ENCODE measurements at places on chromosomes 1 and 21.

DNA sequence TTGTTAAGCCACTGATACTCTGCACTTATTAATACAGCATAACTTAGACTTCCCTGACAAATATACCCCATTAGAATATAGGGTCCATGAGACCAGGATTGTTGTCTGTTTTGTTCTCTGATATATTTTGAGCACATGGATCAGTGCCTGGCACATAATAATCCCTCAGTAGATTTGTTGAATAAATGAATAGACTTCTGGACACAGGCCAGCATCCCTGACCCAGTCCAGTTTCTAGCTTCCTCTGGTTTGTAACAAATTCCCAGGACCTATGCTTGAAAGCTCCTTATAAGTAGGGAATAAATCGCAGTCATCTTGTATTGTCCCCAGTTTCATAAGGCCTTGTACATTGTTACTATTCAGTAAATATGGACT, 58.2 kb upstream of the GADD45A start:
- no peak for DNase-seq

DNA sequence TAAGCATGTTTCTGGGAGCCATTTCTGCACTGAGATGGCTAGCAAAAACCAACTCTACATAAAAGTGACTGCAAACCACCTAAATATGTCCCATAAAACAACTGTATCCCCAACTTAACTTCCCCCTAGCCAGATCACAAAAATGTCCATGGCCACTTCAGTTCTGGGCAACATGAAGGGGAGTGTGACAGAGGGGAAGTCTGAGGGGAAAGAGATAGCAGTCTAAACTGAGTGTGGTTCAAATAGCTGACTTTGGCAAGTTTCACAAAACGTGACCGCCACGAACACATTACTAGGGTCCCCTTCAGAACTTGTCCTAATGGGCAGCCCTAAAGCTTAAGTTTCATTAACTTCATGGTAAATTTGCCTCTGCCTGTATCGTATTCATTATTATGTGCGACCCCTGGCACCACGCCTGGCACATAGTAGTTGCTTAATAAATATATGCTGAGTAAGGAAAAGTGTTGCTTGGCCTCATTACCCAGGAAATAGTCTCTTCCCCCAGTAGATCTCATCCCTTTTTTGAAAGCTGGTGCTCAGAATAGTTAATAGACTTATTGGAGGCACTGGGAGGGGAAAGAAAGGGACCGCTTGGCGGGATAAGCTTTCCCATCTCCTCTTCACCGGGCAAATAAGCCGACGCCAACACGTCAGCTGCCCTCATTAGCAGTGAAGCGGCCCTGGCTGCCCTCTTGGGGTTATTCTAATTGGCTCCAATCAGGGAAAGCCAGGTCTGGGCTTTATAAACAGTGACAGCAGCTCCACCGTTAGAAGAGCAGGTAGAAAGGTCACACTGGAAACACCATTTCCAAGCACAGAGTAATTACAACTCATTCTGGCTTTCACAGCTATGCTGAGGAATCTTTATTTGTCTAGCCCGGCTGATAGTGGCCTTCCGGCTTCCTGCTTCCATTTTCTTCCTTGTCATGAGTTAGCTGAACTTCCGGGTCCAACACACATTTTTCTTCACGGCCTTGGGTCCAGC, 122.1 kb downstream of the LRIG2 start:
- no peak for DNase-seq

- no peak for DNase-seq
Observed at GRCh38 chr1:174217248-174217647, 57.9 kb downstream of the RABGAP1L start.

DNA sequence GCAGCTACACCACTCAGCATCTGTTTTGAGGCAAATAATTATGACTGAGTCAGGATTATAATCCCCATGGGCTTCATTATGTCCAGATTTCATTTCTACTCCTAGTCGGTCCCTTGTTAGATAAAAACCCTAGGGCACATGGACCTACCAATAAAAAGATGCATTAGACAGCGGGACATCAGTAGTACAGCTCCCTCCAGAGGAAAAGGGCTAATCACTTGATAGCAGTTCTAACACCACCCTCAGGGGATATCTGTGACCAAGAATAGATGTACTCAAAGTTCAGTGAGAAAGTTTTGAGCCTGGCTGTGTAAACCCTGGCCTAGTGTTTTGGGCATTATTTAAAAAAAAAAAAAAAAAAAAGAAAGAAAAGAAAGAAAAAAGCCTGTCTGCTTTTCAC, 10.0 kb downstream of the GJA8 start:
- no peak for DNase-seq

DNA sequence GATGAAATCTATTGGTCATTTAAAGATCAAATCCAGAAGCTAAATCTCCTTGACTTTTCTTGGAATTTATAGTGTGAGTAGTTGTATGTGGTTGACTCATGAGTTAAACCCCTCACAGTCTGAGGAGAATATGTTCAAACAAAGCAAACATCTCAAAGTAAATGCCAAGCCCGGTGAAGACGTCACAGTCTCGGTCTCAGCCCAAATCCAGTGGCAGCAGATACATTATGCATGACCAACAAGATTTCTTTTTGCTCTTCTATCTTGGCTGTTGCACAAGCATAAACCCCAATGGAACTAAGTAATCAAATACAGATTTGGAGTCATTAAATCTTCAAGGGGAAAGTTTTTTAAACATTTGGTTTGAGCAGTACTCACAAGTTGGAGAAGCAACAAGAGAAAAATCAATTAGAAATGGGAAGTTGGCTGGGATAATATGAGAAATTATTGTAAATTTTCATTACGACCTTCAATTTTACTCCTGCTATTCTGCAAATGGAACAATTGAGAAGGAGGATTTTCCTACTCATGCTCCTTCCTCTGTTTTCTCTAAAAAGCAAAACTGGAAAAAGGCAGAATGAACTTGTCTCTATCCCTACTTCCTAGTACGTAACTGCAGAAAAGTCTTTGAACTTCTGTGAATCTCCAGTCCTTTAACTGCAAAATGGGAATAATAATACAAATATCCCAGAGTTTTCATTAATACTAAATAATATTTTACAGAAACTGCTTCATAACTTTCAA, 575.8 kb downstream of the NUF2 start:
- DNase-seq: peak; percentile 88

DNA sequence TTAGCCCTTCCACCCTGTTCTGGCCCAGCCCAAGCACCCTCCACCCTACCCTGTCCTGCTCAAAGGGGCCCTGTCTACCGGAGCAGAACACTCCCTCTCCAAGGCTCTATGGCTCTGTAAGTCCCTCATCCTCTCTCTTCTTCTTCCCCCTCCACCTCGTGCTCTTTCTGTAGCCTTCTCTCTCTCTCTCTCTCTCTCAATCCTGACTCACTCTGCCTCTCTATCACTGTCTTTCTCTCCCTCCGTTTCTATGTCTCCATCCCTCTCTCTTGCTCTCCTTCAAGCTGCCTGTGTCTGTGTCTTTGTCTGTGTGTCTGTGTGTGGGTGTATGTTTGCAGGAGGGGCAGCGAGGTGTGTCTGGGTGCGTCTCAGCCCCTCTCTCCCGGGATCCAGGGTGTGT, 1.3 kb upstream of the ZNF678 start:
- no peak for DNase-seq

DNA sequence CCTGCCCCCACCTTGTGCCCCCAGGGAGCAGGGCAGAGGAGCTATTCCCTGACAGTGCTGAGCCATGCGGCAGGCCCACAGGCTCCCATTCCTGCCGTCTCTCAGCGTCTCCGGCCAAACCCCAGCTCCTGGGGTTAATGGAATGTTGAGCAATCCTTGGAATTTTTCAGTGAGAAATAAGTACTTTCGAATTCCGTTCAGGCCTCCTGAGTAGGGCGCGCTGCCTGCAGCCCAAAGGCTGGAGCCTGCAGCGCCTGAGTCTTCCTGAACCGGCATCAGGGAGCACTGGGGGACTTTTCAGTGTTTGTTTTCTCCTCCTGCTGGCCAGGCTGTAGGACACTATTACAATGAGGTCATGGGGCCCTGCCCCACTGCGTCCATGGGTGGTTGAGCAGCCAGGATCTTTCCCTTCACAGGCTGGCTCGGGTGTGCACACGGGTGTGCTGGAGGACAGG, 33.3 kb upstream of the CSF1 start:
- DNase-seq: peak; percentile 95

DNA sequence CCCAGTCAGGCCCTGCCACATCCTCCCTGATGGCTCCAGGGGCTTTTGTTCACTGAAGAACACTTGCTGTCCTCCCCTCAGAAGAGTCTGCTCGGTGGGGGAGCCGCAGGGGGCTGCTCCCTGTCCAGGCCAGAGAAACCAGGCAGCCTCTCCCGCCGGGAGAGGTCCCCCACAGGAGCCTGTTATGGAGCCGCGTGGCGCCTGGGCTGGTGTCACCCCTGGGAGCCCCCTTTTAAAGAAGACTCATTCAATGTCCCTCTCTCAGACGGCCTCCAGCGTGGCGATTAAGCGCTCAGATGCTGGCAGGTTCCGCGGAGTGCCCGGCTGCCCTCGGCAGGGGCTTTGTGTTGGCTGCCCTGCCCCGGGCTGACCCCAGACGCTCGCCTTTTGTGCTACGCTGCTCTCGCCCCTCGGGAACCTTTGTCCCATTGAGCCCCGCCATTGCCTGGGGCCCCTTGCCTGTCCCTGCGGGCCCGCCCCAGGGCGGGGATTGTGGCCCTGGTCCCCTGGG, 43.1 kb downstream of the SKI start:
- no peak for DNase-seq

- DNase-seq: no peak
Observed at GRCh38 chr1:13600762-13601453, 17.3 kb downstream of the PDPN start.

- no peak for DNase-seq
Observed at GRCh38 chr1:10607228-10607627, 132.5 kb downstream of the PEX14 start.

- no peak for DNase-seq
Observed at GRCh38 chr1:194318790-194319280, 1132.4 kb upstream of the B3GALT2 start.

GRCh38 chr1:230050973-230051735, 15.9 kb upstream of the GALNT2 start:
- no peak for DNase-seq

DNA sequence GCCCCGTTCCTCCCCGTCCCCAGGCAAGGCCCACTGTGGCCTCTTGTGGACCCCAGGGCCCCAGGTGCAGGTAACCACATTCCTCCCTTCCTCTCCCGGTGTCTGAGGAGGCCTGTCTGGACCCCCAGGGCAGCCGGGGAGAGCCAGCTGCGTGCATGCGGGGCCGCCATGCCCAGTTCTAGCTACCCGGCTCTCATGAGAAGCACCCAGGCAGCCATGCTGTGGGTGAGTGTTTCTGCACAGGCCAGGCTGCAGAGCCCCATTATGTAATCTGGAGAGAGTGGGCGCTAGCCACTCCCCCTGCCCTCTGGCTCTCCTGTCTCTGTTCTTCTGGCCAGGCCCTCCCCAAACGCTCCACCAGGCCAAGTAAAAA, 18.4 kb upstream of the PLEKHG5 start:
- DNase-seq: no peak

GRCh38 chr1:44251989-44252671, 38.9 kb downstream of the DMAP1 start:
- no peak for DNase-seq

GRCh38 chr1:198203434-198203833, 46.6 kb downstream of the NEK7 start:
- no peak for DNase-seq

DNA sequence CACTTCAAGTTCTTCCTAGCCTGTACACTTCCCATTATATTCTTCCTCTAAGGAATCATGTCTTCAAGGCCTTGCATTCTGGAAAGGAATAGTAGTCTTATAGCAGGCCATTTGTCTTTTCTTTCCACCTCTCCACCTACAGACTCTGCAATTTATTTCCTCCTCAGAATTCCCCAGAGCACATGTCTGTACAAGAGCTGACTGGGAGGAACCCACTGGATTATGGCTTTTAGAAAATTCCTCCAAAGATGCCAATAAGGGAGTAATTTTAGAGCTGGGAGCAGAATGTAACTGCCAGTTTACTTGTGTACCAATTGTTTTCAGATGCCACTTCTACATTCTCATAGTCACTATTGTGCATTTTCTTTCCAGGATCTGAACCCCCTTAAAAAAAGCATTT, 3.4 kb upstream of the PSMG1 start:
- no peak for DNase-seq

DNA sequence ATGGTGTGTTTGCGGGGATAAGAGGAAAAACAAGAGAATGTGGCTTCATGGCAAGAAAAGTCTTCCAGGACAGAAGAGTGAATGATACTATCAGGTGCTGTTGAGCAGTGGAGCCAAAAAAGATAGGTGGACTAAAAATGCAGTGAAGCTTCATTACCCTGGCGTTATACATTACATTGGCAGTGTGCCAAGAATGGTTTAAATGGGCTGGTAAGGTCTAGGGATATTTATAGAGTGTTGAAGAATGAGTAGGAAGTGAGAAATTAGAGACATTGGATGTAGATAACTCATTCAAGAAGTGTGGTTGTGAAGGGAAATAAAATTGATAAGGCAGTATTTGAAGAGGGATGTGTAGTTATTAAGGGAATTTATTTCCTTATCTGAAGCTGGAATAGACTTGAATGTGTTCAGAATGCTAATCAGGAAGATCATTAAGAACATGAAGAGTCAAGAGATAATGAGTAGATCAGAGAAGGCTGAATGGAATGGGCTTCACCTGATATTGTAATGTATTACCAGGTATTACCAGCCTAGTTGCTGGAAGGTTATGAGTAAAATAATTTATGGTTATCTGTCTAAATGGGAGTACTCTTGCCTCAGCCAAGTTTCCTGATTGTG, 72.7 kb downstream of the MAST2 start:
- no peak for DNase-seq

DNA sequence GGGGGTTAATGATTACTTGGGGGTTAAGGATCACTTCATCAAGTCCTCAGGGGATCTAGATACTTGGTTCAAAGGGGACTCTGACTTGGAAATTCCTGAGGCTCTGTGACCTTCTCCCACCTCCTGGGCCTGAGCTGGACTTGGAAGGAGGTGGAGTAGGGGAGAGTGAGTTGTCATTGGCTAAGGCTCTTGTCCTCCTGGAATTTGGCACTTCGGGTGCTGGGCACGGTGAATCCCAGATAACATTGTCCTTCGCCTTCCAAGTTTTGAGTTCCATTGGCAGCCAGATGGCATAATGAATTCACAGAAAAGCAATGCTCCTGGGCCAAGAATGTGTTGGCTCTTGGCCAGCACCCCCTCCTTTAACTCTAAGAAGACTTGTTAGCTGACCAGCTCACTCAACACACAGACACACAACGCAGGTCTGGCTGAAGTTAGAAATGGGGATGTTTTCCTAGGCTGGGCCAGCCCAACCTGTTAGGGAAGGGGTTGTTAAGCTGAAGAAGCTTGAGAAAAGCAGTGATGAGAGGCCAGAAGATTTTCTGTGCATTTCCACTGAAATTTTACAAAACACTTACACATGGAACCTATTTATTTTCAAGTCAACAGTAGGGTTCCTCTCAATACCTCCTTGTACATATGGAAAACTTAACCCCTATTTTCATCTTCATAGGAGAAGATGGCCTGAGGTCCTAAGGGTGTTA, 29.7 kb downstream of the SLC26A9 start:
- DNase-seq: no peak
